ENCODE measurements at places on chromosomes 13 and 19.

DNA sequence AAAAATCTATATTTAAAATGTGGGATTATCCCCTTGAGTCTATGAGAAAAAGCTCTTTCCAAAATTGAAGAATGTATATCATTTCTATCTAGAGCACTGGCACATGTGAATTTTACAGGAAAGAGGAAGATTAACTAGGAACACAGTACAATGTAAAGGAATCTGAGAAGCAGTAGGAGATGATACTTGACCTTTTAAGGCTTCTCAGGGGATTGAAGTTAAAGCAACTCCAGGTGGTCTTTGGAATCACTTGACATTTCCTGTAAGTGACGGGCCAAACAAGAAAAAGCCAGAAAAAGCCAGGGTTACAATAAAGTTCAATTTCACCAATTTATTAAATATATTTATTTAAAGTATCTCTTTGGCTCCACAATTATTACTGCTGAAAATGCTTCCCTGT, 1373.9 kb downstream of the OLFM4 start:
- no peak for DNase-seq

DNA sequence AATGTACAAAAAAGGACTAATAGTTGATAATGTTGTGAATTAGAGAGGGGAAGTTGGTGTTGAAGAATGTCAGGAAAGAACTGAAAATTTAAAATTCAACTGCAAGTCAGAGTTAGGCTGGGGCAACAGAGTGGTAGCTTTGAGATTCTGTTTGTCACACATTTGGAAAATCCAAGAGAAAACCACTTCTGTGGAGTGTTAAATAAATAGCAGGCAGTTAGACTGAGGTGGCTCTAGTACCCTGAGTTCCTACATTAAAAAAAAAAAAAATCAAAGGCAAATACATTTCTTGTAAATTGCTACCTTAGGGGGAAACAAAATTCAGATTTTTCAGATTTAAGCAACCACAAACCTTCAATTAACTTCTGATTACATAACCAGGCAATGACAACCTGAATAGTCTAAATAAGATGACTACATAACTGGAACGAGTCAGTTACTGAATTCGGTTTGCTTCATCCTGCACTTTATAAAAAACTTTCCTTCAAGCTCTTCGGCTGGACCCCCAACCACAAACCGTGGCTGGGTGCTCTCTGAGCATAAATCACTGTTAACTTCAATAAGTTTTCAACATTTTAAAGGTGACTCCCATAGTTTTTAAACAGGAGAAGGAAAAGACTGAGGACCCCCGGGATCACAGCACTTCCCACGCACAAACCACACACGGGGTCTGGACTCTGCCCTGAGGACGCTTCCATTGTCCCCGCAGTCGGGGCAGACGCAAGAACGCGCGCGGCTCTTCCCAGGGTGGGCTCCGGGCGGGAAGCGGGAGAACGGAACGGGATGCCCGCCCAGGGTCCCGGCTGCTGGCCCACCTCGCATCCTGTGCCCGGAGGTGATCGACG, 725 bp downstream of the ZNF682 start:
- DNase-seq: no peak

- peak; percentile 85 for DNase-seq
These were observed at the start of gene GSX1 for GRCh38 chr13:27792393-27793218. Gene GSX1 (plus strand): TSS chr13:27792483. CDS start chr13:27792691, 208 bp downstream.

- DNase-seq: no peak
These were observed 38.9 kb downstream of the STOML3 start for GRCh38 chr13:38951525-38952313.

- no peak for DNase-seq
These were observed 39.3 kb downstream of the LMO7 start for GRCh38 chr13:75675421-75675820.

- no peak for DNase-seq
These were observed 29.8 kb downstream of the TDRD12 start for GRCh38 chr19:32749361-32749760.

GRCh38 chr13:28140433-28141125, 2.2 kb downstream of the PAN3 start:
- DNase-seq: no peak

- no peak for DNase-seq
These were observed 1255.5 kb upstream of the SLC10A2 start for GRCh38 chr13:104321756-104322155.
